ENCODE measurements at places on chromosomes 4 and X. TPM values are rescaled to one million over a fixed set of nuclear protein-coding genes. Genes with fewer than 3 reads are reported as not detected.

Gene AMER1
- 0.40 TPM for polyA plus RNA-seq

DNA sequence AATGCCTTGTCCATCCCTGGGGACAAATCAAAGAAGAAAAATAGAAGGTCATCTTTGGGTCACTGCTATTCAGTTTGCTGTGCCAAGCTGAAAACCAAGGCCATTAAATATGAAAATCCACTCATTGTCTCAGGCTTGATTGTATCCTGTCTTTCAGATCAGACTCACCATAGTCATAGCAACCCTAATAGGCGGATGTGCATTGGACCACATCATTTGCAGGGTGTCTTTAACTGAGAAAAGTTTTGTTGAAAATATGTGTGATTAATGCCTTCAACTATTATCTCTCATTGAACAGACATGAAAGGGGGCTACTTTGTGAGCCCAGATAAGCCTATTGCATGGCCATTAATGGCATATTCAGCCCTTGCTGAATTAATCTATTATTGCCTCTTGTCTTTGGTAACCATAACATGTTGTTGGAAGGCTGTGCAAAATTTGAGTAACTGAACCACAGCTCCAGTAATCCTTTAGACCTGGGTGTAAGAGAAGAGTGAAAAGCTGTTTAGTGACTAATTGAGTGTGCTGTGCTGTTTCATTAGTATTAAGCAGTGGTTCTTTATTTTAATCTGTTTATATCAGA lies 453.6 kb upstream of the EPHA5 start:
- no peaks in the 10 kb centered on the region for H3K27me3 ChIP-seq
- no peaks in the 10 kb centered on the region for H3K4me1 ChIP-seq
- no peak for DNase-seq
- no peak overlapping the region for H3K27ac ChIP-seq
- no peak overlapping the region for H3K4me3 ChIP-seq

- DNase-seq = no peak
- H3K27ac ChIP-seq = no peak overlapping the region
- H3K36me3 ChIP-seq = peaks cover 22% of the 10 kb centered on the region
- H3K4me3 ChIP-seq = no peak overlapping the region
- no peaks in the 10 kb centered on the region for H3K27me3 ChIP-seq
- H3K4me1 ChIP-seq = peaks cover 13% of the 10 kb centered on the region
Observed at GRCh38 chr4:1211891-1212545, 36.9 kb downstream of the CTBP1 start.

- H3K4me1 ChIP-seq = no peaks in the 10 kb centered on the region
- DNase-seq = no peak
- H3K27ac ChIP-seq = no peak overlapping the region
- H3K36me3 ChIP-seq = no peaks in the 10 kb centered on the region
- no peak overlapping the region for H3K4me3 ChIP-seq
- H3K27me3 ChIP-seq = no peaks in the 10 kb centered on the region
Observed at GRCh38 chr4:83231620-83232076, 53.0 kb downstream of the COQ2 start.

DNA sequence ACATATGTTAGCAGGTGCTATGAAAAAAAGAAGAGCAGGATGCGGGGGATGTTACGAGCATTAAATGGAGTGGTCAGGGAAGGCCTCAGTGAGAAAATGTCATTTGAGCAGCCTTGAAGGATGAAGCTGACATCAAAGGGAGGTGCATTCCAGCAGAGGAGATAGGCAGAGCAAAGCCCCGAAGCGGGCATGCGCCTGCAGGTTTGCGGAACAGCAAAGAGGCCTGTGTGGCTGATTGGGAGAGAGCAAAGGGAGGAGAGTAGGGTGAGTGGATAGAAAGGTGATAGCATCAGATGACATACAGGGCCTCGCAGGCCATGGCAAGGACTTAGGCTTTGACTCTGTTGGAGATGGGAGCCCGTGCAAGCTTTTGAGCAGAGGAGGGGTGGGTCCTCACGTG lies 95.4 kb upstream of the GPR50 start:
- no peak overlapping the region for H3K27ac ChIP-seq
- peaks cover 28% of the 10 kb centered on the region for H3K4me1 ChIP-seq
- no peak for DNase-seq
- peaks cover 3% of the 10 kb centered on the region for H3K27me3 ChIP-seq
- H3K4me3 ChIP-seq = no peak overlapping the region

DNA sequence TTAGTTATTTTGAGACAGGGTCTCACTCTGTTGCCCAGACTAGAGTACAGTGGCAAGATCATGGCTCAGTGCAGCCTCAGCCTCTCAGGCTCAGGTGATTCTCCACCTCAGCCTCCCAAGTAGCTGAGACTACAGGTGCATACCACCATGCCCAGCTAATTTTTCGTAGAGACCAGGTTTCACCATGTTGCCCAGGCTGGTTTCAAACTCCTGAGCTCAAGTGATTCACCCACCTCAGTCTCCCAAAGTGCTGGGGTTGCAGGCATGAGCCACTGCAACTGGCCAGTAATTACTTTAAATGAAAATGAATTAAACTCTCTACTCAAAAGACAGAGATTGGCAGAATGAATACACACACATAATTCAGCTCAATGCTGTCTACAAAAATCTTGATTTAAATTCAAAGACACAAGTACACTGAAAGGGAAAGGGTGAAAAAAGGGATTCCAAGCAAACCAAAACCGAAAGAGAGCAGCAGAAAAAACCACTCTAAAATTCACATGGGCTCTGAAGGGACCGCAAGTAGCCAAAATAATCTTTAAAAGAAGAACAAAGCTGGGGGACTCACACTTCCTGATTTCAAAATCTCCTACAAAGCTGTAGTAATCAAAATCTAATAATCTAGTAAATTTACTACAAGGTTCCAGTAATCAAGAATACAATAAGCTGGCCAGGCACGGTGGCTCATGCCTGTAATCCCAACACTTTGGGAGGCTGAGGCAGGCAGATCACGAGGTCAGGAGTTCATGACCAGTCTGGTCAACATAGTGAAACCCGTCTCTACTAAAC lies 11.8 kb upstream of the SPON2 start:
- no peaks in the 10 kb centered on the region for H3K36me3 ChIP-seq
- peak overlapping the region; percentile 60 for H3K27ac ChIP-seq
- H3K27me3 ChIP-seq = no peaks in the 10 kb centered on the region
- no peak for DNase-seq
- H3K4me1 ChIP-seq = peaks cover 3% of the 10 kb centered on the region
- no peak overlapping the region for H3K4me3 ChIP-seq

DNA sequence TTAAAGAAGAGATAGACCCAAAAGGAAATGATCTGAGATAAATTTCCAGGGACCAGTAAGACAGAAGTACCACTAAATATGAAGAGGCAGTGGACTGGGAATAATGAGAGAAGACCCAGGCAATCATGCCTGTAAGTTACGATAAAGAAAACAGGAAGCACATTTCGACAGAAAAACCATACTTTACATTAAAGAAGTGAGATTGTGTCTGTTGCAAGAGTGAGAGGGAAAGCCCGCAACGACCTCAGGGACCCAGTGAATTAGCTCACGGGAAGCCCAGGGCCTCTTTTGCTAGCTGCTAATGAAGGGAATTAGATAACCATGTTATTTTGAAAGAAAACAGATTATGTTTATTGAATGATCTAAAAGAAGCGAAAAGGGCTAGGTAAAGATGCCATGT lies 28.9 kb upstream of the ACSL1 start:
- no peak for DNase-seq
- H3K27me3 ChIP-seq = no peaks in the 10 kb centered on the region
- H3K4me1 ChIP-seq = no peaks in the 10 kb centered on the region
- H3K36me3 ChIP-seq = no peaks in the 10 kb centered on the region

DNA sequence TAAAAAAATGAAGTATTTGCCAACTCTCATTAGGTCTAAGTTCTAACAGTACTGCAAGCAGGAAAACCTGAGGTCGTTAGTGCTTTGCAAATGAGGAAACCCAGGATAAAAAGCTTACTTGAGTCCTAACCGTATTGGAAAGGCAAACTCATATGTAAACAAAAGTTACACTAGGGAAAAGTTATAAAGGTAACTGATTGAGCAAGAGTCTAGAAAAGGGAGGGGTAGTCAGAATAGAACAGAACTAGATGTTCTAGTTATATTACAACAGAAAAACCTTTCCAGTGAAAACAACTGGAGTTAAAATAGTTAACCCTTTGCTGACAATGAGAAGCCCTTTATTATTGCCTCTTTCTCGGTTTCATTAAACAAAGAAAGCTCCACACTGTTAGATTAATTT lies 66.4 kb upstream of the MAOA start:
- H3K27me3 ChIP-seq = no peaks in the 10 kb centered on the region
- H3K27ac ChIP-seq = peak overlapping the region; percentile 67
- peak overlapping the region; percentile 11 for H3K4me3 ChIP-seq
- H3K36me3 ChIP-seq = no peaks in the 10 kb centered on the region

- H3K27me3 ChIP-seq = peaks cover 3% of the 10 kb centered on the region
- DNase-seq = no peak
- no peaks in the 10 kb centered on the region for H3K36me3 ChIP-seq
- H3K4me1 ChIP-seq = no peaks in the 10 kb centered on the region
- no peak overlapping the region for H3K4me3 ChIP-seq
Observed at GRCh38 chrX:20284992-20285391, 18.3 kb upstream of the RPS6KA3 start.
